ENCODE measurements at places on chromosomes 2 and 18. TPM values are rescaled to one million over a fixed set of nuclear protein-coding genes. Genes with fewer than 3 reads are reported as not detected.

- DNase-seq, result no peak
Measured at GRCh38 chr2:119862127-119862889, 102.6 kb downstream of the PTPN4 start.

- no peak for DNase-seq
Measured at GRCh38 chr2:133477616-133477990, 90.7 kb downstream of the NCKAP5 start.

DNA sequence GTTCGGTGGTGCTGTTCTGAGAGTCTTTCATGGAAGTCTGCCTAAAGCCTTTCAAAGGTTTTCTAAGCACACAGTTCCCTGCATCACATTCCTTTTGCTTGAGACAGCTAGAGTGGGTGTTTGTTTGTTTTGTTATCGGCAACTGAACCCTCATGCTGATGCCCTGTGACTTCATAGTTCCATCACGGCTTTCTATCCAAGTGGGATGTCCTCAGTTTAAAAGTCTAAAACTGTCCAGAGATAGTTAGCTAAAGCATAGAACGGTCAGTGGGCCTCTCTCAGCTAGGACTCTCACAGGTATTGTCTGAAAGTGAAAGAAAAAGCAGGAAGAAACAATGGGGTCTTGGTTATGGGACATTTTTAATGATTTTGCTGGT lies 337.3 kb downstream of the OSR1 start:
- DNase-seq, result no peak

- DNase-seq, result no peak
Measured at GRCh38 chr2:168684921-168685599, 117.4 kb upstream of the NOSTRIN start.

- DNase-seq, result no peak
Measured at GRCh38 chr2:10770956-10771750, 41.4 kb downstream of the PDIA6 start.

- no peak for DNase-seq
Measured at GRCh38 chr2:98476192-98476868, 31.7 kb downstream of the INPP4A start.

DNA sequence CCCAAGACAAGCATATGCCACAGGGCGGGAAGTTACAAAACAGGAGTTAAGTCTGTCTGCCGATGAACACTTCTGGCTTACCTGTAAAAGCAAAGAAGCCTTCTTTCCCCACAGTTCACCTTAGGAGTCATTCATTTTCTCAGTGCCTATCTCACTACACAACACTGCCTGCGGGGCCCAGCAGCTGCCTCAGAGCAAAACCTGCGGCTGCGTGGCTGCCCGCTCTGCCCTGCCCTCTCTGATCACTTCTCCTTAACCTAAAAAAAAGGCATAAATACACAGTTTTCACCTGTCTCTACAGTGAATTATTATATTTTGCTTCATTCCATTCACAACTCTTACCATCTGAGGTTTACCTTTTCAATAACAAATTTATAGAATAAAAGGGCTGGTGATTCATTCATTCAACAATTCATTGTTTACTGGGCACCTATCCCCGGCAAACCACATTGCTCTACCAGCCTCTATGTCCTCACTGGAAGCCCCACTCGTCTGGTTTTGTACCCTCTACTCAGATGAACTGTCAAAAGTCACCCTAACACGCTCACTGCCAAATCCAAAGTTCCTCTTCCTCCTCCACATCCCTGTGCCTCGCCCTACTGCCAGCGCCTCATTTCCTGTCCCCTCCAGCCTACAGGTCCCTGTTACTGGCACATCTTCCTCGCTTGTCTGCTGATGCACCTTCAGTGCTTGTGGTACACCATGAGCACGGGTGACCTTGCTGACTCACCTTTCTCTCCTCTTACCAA lies 31.4 kb downstream of the AFG3L2 start:
- DNase-seq, result no peak

- no peak for DNase-seq
Measured at GRCh38 chr2:95343429-95344214, 46.5 kb downstream of the KCNIP3 start.

DNA sequence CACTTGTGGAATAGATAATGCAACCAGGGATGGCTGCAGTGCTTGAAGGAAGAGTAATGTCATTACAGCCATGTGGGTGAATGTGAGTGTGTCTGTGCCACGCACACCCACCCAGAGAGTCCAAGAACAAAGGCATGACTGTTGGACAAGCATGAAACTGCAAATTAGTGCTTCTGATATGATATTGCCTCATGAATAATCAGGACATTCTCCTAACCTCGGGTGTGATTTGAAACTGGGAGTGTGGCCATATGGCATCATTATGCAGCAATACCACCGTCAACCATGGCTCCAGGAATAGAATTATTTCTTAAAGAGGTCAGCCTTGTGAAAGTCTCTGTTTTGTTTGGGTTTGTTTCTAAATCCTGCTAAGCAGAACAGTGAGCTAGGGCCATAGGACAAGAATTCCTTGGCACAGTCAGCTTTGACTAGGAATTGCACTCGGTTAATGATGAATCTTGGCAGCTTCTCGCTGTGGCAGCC lies 678.0 kb upstream of the RAB6C start:
- peak; percentile 57 for DNase-seq

GRCh38 chr2:152762202-152762601 lies 43.8 kb downstream of the ARL6IP6 start:
- DNase-seq, result no peak

DNA sequence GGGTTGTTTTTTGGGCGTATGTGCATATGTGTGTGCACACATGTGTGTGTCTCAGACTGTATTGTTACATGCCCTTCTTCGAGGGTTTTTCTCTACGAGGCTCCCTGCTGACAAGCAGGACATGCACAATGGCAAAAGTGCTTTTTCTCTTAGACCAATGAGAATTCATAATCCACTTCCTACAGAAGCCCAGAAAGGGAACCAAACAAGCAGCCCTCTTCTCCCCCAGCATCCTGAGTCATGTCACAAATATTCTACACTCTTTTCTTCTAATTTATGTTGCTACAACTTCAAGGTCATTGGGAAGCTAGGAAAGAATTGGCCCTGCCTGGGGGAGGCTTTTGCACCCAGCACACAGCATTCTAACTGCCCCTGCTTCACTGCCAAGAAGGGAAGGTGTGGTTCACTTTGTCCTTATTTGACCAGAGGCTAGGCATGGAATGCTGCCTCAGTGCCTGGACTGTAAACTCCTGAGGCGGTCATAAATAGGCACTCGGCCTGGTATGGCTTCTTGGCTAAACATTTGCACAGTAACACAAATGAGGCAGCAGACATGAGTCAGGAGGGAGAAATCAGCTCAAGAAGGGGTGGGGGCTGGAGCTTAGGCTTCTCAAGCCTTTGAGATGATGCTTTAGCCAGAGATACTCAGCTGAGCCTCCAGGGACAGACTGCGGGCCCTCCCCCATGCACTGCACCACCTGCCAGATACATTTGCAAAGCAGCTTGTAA lies 92.7 kb upstream of the KLF7 start:
- DNase-seq, result peak; percentile 69

DNA sequence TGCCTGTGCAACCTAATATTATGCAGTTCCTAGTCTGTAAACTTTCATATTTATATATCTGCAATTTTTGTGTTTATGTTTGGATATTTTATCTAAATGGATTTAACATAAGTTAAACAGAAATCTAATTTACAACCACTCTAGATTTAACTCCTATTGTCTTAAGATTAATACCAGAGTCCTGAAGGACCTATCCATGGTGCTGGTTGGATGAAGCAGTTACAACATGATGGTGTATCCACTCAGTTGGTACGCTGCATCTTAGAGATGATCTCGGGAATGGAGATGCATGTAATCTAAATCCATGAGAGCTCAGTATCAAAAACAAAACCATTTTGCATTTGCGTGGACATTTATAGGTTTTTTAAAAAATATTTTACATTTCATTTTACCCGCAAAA lies 745.9 kb upstream of the SLC8A1 start:
- no peak for DNase-seq

DNA sequence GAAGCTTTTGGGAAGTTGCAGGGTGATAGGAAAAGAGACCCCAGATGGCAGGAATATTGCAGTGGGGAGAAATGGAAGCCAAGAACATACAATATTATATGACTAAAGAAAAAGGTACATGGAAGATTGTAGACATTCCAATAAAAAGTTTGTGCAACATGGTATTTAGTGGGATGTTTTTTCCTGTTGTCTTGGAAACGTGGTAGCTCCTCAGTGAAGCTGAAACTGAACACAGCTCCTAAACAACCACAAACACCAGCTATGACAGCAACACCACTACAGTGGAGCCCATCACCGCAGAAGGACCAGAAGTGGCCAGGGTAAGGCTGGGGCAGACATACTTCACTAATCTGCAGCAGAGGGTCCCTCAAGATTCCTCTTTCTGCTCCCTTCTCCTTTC lies 246.8 kb downstream of the CDH20 start:
- no peak for DNase-seq

GRCh38 chr2:109352898-109353689 lies 224.1 kb downstream of the SH3RF3 start:
- DNase-seq, result no peak

GRCh38 chr18:79879566-79879965 lies 71.9 kb downstream of the SLC66A2 start:
- DNase-seq, result no peak

DNA sequence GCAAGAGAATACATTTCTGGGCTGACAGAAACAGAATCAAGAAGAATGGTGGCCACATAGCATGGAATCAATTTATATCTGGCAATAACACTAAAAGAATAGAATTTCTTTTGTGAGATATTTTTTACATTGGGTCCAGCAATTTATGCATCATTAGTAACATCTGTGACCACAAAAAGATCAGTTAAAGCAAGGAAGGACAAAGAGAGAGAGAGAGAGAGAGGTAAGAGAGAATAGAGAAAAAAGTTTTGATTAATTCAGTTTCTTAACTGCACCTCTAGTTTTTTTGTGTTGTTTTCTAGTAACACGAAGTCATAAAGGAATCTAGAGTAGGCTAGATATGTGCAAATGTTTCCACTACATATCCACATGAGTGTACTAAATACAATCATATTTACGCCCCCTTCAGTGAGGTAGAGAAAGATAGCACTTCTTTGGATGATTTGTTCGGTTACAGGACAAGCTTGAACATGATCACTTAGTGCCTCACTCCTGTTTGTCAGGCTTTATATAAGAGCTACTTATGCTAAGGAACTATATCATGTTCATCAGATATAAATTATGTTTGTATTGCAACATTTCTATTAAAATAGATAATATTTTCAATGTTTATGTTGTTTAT lies 247.4 kb upstream of the COL3A1 start:
- no peak for DNase-seq

DNA sequence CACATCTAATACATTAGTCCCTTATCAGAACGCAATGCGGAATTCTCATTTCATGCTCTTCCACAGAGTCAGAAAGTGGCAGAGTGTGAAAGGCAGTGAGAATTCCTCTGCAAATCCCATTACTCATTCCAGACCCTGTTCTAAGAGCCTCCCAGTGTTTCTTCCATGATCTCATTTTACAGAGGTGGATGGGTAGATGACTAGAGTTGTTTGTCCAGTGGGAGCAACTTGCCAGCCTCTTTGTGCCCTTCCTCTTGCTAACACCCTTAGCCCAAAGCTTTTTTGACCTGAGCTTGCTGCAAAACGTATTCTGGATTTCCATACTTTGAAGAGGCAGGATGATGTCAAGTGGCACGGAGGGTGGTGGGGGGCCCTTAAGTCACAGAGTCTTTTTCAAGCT lies 467.7 kb upstream of the RGPD4 start:
- DNase-seq, result no peak

DNA sequence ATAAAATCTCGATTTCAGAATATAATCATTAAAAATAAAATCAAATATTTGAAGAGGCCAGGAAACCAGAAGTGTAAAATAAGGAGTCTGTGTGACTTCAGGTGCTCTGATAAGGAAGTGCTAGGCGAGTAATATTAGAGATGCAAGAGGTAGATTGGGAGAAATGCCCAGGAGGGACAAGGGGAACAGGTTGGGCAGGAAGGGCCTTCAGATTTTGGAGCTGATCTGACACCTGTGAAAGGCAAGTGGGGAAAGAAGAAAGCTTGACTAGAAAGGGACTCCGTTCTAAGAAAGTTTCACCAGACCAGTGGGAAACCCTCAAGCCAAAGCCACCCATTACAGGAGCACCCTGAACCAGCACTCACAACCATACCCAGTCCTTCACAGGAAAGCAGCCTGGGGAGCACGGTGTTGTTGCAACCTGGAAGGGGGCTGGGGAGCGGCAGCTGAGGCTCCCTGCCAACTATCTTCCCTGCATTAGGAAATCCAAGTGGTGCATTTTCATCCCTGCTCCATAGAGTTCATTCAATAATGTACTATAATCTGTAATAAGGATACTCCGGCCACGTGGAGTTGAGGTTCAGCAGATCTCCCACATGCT lies 57.5 kb upstream of the GREB1L start:
- no peak for DNase-seq

GRCh38 chr2:182593394-182593975 lies 122.6 kb upstream of the DNAJC10 start:
- DNase-seq, result no peak

DNA sequence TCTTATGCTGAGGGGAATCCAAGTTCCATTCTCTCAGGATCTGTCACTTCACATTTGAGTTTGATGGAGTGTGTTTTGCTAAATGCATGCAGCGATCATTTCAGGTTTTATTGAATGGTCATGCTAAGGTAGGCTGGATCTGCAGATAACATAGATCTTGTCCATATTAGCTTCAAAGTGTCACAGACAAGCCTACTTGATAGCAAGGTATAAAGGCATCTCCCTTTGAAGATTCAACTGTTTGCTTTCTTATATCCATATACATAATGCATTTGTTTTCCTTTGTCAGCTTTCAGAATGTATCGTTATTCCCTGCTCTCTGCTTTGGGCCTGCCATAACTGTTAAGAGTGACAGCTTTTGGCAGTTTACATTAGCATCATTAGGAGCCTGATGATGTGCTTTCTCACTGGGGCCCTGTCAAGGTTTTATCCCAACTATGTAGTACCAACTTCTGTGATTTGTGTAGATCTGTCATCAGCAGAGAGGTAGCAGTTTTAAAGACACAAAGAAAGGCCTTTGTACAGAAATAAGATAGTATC lies 604.3 kb upstream of the CDH7 start:
- no peak for DNase-seq

DNA sequence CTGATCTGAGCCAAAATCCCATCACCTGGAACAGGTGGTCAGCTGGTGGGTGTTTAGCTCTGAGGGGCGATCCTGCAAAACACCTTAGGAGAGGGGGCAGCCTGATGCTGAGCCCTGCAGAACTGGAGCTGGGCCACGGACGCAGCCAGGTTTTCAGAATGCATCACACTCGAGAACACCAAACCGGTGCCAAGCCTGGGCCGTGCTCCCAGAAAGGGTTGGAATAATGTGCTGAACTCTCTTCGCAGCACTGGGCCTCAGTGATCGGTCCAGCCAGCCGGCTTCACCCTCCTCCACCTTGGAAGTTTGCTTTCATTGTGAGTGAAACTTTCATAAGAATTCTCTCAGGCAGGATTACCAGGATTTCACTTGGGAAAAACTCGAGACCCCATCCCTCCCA lies 56.5 kb upstream of the TTC39C start:
- DNase-seq, result peak; percentile 75

Gene MALL
- total RNA-seq, result 4.7 TPM

Gene TET3
- total RNA-seq, result 4.5 TPM

Gene CNGA3
- total RNA-seq, result not detected

Gene SP9
- not detected for total RNA-seq

Gene ALLC
- total RNA-seq, result not detected

Measured in psoas muscle (tissue), 8 donors.